ENCODE measurements at places on chromosomes 11 and 22.
A peak's percentile ranks its signal among the peaks of the same experiment; 100 is the strongest.

GRCh38 chr22:43152357-43153071, 1.2 kb downstream of the TSPO start:
- peak; percentile 56 for DNase-seq

- DNase-seq = no peak
These were observed 10.5 kb downstream of the DNAJB13 start for GRCh38 chr11:73961321-73961720.

- DNase-seq = peak; percentile 87
These were observed at the start of gene LRRC74B for GRCh38 chr22:21045585-21046294. LRRC74B (plus strand) TSS chr22:21045946; CDS start chr22:21045987, 41 bp downstream.

DNA sequence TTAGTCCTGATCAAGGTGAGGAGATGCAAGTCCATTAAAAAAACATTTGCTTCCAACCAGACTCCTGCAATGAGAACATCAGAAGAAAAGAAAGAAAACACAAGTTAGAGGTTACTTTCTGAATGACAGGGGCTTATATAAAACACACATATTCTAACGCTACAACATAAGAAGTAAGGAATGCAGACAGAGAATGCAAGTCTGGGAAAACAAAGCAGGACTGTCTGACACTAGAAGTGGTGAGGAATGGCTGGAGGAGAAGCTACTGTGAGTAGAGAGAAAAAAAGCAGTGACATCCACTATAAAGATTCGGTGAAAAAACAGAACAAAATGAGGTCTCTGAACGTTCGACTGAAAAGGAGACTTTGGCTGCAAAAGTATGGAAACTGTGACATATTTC, 12.3 kb downstream of the TMEM216 start:
- DNase-seq = no peak

- DNase-seq = no peak
These were observed 25.1 kb downstream of the SERPIND1 start for GRCh38 chr22:20798974-20799373.

DNA sequence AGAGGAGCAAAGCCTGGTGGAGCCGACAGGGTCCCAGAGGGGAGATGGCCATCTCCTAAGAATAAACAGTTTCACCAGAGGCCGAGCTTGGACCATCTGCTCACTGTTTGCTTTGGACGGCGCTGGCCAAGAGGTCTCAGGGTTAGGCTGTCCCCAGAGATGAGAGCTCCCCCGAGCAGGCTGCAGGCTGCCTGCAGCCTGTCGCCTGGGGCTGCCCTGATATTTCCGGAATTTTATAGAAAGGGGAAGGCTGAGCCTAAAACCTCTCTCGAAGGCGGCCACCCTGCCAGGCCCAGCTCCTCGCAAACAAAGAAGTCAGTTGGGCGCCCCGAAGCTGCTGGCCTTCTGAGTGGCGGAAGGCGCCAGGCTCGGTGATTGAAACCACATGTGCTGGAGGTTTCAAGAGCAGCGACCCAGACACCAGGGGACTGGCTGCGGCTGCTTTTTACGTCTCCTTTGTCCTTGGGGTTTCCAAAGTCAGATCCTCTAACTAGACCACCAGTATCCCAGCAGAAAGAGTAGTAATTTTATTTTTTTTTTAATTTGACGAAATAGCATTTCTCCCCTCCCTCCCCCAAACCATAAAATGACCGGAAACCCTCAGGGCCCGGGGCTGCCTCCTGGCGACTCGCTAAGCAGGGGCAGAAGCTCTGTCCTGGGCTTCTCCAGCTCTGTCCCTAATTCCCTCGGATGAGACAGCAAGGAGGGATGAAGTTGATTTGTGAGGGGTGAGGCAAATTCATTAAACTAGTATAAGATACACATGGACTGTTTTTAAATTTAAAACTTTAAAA, 57.4 kb downstream of the CLMP start:
- DNase-seq = peak; percentile 86
